ENCODE measurements at places on chromosomes 1 and 21. TPM values are rescaled to one million over a fixed set of nuclear protein-coding genes. Genes with fewer than 3 reads are reported as not detected.

Gene SMPDL3B
- under 0.01 TPM for total RNA-seq

Gene TMEM82
- total RNA-seq, result not detected

Gene ZNF593OS
- not detected for total RNA-seq

Gene PARK7
- 168 TPM for total RNA-seq

Gene BRDT
- not detected for total RNA-seq

Gene SPRR2E
- total RNA-seq, result not detected

DNA sequence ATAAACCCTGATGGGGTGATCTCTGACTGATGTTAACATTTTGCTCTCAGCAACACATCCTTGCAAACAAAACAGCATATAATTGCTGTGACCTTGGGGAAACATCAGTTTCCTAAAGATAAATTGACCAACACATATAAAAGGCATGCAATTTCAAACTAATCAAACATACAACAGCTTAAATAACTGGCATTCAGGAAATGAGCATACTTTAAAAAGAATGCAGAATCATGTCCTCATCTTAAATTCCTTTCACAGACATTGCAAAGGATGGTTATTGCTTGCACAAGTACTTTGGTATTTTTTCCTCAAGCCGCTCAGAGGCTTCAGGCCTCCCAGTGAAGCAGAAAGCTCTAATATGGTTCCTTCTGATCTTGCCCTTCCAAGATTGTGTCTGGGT is 53.4 kb upstream of the RGS18 start:
- no peaks in the 10 kb centered on the region for H3K27me3 ChIP-seq
- no peak overlapping the region for H3K4me3 ChIP-seq
- peak overlapping the region; percentile 34 for H3K27ac ChIP-seq
- H3K36me3 ChIP-seq, result no peaks in the 10 kb centered on the region
- H3K4me1 ChIP-seq, result peaks cover 13% of the 10 kb centered on the region

- no peak overlapping the region for H3K27ac ChIP-seq
- peaks cover 9% of the 10 kb centered on the region for H3K4me1 ChIP-seq
- H3K27me3 ChIP-seq, result no peaks in the 10 kb centered on the region
Measured at GRCh38 chr1:39609618-39610331, 29.7 kb downstream of the HEYL start.

GRCh38 chr1:2384130-2384860 is 7.1 kb downstream of the MORN1 start:
- H3K27ac ChIP-seq, result no peak overlapping the region
- H3K4me1 ChIP-seq, result peaks cover 5% of the 10 kb centered on the region
- peak; percentile 53 for DNase-seq
- H3K4me3 ChIP-seq, result no peak overlapping the region
- no peaks in the 10 kb centered on the region for H3K27me3 ChIP-seq
- peaks cover 12% of the 10 kb centered on the region for H3K36me3 ChIP-seq

GRCh38 chr1:31995263-31995662 is 18.4 kb upstream of the KHDRBS1 start:
- DNase-seq, result no peak
- H3K36me3 ChIP-seq, result no peaks in the 10 kb centered on the region
- no peaks in the 10 kb centered on the region for H3K27me3 ChIP-seq
- H3K27ac ChIP-seq, result no peak overlapping the region
- H3K4me3 ChIP-seq, result no peak overlapping the region
- no peaks in the 10 kb centered on the region for H3K4me1 ChIP-seq

DNA sequence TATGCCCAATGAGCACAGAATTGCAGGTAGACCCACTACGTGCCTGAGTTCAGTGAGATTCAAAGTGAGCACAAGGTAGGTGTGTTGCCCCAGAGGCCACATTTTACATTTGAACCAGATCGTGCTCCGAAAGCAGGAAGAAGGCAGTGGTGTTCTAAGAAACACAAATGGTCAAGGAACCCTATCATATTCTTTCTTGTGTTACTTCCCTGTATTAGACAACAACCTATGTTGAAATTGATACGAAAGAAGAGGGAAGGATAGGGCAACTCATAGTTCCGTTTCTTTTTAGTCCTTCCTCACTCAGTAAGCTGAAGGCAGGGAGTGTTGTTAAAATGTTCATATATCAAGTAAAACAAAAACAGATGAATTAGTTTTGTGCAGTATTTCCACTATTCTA is 33.9 kb downstream of the OLFML2B start:
- no peak overlapping the region for H3K27ac ChIP-seq
- DNase-seq, result no peak
- H3K4me1 ChIP-seq, result peaks cover 6% of the 10 kb centered on the region
- no peaks in the 10 kb centered on the region for H3K27me3 ChIP-seq
- H3K36me3 ChIP-seq, result no peaks in the 10 kb centered on the region

DNA sequence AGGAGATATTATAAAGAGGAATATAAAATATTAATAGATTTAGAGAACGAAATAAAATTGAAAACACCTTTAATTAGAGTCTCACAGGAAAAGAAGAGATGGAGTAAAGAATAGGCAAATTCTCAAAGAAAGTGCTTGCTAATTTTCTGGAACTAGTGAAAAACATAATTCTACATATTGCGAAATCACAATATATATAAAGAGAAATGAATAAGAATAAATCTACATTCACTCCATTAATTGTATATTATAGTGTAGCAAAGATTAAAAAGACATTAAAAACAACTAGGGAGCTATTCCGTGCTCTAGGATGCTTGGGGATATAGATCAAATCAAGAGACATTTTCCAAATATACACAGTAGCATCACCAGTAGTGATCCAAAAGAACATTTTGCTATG is 685.2 kb upstream of the NCAM2 start:
- no peaks in the 10 kb centered on the region for H3K27me3 ChIP-seq
- H3K36me3 ChIP-seq, result no peaks in the 10 kb centered on the region
- H3K27ac ChIP-seq, result no peak overlapping the region
- DNase-seq, result no peak

GRCh38 chr1:94620345-94621031 is 78.9 kb upstream of the F3 start:
- DNase-seq, result no peak
- H3K27me3 ChIP-seq, result no peaks in the 10 kb centered on the region
- H3K4me1 ChIP-seq, result peaks cover 32% of the 10 kb centered on the region

GRCh38 chr1:201025571-201026002 is 2.1 kb upstream of the KIF21B start:
- no peaks in the 10 kb centered on the region for H3K36me3 ChIP-seq
- no peak overlapping the region for H3K27ac ChIP-seq
- H3K27me3 ChIP-seq, result peaks cover 16% of the 10 kb centered on the region
- peak; percentile 89 for DNase-seq
- no peak overlapping the region for H3K4me3 ChIP-seq

- no peak overlapping the region for H3K4me3 ChIP-seq
- H3K27me3 ChIP-seq, result no peaks in the 10 kb centered on the region
- H3K27ac ChIP-seq, result no peak overlapping the region
- H3K4me1 ChIP-seq, result no peaks in the 10 kb centered on the region
- H3K36me3 ChIP-seq, result no peaks in the 10 kb centered on the region
Measured at GRCh38 chr1:56774067-56774609, 45.1 kb downstream of the FYB2 start.

DNA sequence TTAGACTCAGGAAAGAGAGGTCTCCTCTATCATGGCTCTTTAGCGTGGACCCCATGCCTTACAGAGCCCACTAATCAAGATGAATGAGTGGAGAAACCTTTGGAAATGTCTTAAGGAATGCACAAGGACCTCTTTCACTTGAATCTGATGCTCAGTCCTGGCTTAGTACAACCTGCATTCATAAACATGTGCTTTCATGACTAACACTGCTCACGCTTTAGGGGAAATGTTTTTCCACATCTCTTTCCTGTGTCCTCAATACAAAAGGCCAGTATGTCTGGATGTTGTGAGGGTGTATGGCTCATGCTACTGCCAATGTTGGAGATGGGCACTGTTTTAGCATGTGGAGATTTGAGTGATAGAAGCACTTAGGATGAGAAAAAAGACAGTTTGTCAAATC is 14.2 kb upstream of the GNG12 start:
- no peak overlapping the region for H3K27ac ChIP-seq
- DNase-seq, result no peak
- no peak overlapping the region for H3K4me3 ChIP-seq
- H3K4me1 ChIP-seq, result peaks cover 22% of the 10 kb centered on the region
- H3K27me3 ChIP-seq, result no peaks in the 10 kb centered on the region

DNA sequence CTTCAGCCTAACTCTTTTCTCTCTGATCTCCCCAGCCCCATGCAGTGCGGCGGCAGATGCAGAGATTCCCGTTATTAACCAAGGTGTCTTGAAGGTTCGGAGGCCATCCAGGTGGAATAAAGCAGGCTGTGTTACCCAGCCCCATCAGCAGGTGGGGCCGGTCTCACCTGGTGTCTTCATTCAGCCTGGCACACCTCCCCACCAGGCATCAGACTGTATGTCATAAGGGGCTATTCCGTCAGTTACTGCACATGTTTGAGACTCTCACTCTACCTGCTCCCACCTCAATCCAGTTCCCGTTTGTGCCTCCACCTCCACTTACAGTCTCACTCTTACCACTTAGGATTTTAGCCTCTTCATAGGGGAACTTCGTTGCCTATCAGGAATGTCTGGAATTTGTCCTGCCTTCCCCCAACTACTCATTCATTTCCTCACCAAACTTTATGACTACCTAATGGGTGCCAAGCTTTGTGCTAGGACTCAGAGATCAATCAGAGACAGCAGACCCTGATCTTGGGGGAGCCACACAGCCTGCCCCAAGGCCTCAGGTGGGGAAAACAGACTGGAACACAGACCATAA is 170.2 kb downstream of the PLPP3 start:
- peak; percentile 47 for DNase-seq
- peaks cover 26% of the 10 kb centered on the region for H3K4me1 ChIP-seq
- H3K27me3 ChIP-seq, result no peaks in the 10 kb centered on the region
- H3K27ac ChIP-seq, result no peak overlapping the region

- peaks cover 9% of the 10 kb centered on the region for H3K4me1 ChIP-seq
- peak; percentile 10 for DNase-seq
- H3K4me3 ChIP-seq, result no peak overlapping the region
- H3K27ac ChIP-seq, result no peak overlapping the region
- H3K27me3 ChIP-seq, result peaks cover 18% of the 10 kb centered on the region
Measured at GRCh38 chr1:20379075-20379474, 88.4 kb downstream of the VWA5B1 start.

DNA sequence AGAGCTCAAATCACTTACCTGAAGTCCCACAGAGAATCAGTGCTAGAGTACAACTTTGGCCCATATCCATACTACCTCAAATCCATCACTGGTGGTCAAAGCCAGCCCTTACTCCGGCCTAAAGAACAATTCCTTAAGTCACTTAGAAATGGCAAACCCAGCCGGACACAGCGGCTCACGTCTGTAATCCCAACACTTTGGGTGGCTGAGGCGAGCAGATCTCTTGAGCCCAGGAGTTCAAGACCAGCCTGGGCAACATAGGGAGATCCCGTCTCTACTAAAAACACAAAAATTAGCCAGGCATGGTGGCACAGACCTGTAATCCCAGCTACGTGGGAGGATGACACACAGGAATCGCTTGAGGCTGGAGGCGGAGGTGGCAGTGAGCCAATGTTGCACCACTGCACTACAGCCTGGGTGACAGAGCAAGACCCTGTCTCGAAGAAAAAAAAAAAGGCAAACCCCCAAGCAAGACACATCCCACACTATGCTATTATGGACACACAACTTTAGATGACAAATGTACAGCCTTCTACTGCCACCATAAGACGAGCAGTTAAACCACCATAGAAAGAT is 24.0 kb downstream of the NPHP4 start:
- no peak for DNase-seq
- H3K4me1 ChIP-seq, result no peaks in the 10 kb centered on the region
- H3K36me3 ChIP-seq, result no peaks in the 10 kb centered on the region

DNA sequence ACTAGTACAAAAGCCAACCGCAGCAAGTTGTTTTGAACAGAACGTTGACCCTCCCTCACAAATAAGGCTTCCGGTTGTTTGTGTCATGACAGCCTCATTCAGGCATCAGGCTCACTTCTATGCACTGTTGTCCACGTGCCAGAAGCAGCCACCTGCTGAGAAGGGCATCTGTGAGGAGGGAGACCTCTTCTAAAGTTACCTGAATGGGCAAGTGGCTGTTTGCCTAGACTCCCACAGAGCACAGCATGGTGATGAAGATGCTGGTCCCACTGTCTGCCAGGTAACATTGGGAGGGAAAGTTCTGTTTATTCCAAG is 176.1 kb downstream of the CLIC6 start:
- no peak overlapping the region for H3K4me3 ChIP-seq
- H3K4me1 ChIP-seq, result peaks cover 51% of the 10 kb centered on the region
- H3K27me3 ChIP-seq, result no peaks in the 10 kb centered on the region
- DNase-seq, result no peak

DNA sequence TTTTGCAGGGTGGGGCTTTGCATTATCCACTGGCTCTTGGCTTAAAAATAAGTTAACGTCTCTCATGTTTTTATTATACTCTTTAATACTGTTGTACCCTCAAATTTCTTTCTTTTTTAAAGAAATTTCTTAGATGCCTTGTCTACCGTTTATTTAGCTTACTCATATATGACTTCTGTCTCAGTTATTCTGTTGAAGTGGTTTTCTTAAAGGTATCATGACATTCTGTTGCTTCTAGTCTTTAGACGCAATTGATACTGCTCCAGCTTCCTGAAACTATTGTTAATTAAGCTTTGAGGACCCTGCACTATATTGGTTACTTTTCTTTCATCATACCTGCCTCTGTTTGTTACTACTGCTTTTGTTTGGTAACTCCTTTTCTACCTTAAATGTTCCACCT is 11.7 kb downstream of the PKN2 start:
- H3K36me3 ChIP-seq, result no peaks in the 10 kb centered on the region
- peak overlapping the region; percentile 47 for H3K4me3 ChIP-seq
- peak overlapping the region; percentile 65 for H3K27ac ChIP-seq
- peaks cover 21% of the 10 kb centered on the region for H3K4me1 ChIP-seq
- DNase-seq, result peak; percentile 3
- no peaks in the 10 kb centered on the region for H3K27me3 ChIP-seq

GRCh38 chr1:243264717-243265116 is 8.9 kb downstream of the SDCCAG8 start:
- no peak overlapping the region for H3K4me3 ChIP-seq
- peak; percentile 25 for DNase-seq
- H3K36me3 ChIP-seq, result peaks cover 4% of the 10 kb centered on the region
- no peaks in the 10 kb centered on the region for H3K27me3 ChIP-seq

DNA sequence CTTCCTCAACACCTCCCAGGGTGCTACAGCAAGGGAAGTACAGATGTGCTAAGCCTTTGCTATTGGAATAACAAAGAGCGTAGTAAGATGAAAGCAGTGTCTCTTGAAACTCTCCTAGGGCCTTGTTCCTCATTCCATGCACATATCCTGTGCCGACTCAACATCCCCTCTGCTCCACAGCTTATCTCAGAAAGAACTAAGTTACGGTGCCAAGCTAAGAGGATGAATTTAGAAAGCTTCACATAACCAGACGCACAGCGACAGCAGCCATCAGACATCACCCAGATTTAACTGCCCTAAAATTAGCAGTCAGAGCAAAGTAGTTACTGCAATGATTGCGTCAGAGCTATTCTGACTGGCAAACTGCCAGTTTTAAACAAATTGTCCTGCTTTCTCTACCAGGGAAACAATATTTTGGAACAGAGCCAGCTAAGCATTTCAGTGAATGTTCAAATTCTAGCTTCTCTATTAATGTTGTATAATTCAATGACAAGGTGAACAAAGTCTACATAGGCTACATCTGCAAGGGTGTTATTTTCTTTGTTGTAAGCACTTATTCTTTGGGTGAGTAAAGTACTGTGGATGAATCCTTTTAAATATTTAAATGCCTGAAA is 9.5 kb downstream of the SIPA1L2 start:
- H3K27ac ChIP-seq, result no peak overlapping the region
- DNase-seq, result no peak
- H3K36me3 ChIP-seq, result no peaks in the 10 kb centered on the region
- H3K4me1 ChIP-seq, result peaks cover 4% of the 10 kb centered on the region

- H3K36me3 ChIP-seq, result no peaks in the 10 kb centered on the region
- no peaks in the 10 kb centered on the region for H3K27me3 ChIP-seq
- H3K4me1 ChIP-seq, result no peaks in the 10 kb centered on the region
- peak; percentile 36 for DNase-seq
- no peak overlapping the region for H3K4me3 ChIP-seq
- H3K27ac ChIP-seq, result no peak overlapping the region
Measured at GRCh38 chr1:4838231-4838630, 183.8 kb downstream of the AJAP1 start.

All from osteoblast (primary cell).